Dorsolateral prefrontal cortex (tissue), 122 donors: ENCODE measurements at places on chromosomes 7 and 10. TPM values are rescaled to one million over a fixed set of nuclear protein-coding genes. Genes with fewer than 3 reads are reported as not detected.

DNA sequence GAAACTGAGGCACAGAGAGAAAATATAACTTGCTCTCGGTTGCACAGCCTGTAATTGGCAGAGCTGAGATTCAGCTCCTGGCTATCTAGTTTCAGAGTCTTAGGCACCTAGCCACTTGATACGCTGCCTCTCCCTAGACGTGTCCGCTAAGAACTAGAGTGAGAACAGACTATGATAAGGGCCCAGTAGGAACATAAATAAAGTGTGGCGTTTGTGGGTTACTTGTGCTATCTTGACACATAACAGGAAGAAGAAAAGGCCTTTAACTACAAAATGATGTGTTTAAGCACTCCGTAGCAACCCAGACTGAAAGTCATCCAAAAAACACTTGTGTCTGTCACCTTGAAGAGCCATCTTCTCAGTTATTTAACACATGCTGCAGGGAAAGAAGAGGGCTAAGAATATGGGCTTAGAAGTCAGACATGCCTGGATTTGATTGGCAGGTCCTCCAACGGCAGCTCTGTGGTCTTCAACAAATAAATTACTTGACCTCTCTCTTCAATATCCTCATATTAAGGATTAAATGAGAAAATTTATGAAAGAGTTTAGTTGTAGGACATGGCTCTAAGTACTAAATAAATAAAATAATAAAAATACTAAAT is 96.2 kb downstream of the SGMS1 start:
- DNase-seq, result no peak

GRCh38 chr7:123872908-123873307 is 27.9 kb downstream of the HYAL4 start:
- no peak for DNase-seq

GRCh38 chr10:52488606-52489485 is 174.8 kb downstream of the DKK1 start:
- no peak for DNase-seq

- no peak for DNase-seq
Measured at GRCh38 chr7:55214707-55215106, 150.4 kb upstream of the LANCL2 start.

DNA sequence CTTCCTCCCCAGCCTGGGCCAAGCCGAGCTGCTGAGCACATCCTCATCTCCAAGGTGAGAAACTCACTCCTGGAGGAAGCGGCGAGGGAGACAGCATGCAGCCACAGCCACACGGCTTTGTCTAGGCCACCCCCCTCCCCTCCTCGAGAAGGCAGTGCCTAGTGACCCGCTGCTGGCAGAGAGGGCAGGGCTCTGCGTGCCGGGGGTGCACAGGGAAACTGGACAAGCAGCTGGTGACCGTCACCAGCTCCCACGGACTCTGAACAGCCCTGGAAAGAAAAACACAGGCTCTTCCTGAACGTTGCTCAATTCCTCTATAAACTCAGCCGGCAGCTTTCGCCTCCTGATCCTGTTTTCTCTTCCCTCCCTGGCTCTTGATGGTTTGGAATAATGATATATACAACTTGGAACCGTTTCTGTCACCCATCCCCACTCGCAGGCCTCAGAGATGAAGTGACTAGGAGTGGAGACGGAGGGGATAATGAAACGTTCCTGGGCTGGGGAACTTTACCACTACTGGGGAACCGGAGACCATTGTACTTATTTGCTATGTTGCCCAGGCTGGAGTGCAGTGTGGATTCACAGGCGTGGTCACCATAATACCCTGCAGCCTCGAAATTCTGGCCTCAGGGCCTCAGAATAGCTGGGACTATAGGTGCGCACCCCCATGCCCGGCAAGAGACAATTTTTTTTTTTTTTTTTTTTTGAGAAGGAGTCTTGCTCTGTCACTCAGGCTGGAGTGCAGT is 19.3 kb downstream of the PAPOLB start:
- DNase-seq, result no peak

DNA sequence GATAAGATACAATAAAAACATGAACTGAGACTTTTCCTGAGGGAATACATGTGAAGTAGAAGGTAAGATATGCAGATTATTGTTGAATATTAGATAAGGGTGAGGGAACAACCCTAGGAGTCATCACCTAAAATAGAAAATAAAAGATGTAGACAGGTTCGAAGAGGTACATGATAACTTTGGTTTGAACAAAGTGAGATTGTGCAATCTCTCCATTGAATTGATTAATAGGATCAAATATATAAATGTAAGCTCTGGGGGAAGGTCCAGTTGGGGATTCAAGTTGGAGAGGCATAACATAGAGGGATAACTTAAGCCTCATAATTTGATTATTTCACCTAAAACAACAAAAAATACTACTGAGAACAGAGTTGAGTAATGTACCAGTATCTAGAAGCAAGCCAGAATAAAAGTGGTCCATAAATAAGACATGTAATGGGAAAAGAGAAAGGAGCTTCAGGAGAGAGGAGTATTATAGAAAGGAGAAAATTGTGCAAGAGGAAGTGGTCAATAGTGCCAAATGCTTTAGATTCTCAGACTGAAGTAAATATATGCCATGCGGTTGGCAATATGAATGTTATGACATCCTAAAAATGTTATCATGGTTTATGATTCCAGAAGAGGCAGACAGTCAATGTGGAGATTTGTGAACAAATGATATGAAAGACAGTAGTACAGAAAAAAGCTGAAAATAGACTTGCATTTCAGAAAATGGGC is 282.3 kb upstream of the CHRM2 start:
- DNase-seq, result no peak

- no peak for DNase-seq
Measured at GRCh38 chr10:29895456-29895855, 163.9 kb downstream of the JCAD start.

GRCh38 chr10:68318331-68319059 is 13.4 kb upstream of the HNRNPH3 start:
- no peak for DNase-seq

DNA sequence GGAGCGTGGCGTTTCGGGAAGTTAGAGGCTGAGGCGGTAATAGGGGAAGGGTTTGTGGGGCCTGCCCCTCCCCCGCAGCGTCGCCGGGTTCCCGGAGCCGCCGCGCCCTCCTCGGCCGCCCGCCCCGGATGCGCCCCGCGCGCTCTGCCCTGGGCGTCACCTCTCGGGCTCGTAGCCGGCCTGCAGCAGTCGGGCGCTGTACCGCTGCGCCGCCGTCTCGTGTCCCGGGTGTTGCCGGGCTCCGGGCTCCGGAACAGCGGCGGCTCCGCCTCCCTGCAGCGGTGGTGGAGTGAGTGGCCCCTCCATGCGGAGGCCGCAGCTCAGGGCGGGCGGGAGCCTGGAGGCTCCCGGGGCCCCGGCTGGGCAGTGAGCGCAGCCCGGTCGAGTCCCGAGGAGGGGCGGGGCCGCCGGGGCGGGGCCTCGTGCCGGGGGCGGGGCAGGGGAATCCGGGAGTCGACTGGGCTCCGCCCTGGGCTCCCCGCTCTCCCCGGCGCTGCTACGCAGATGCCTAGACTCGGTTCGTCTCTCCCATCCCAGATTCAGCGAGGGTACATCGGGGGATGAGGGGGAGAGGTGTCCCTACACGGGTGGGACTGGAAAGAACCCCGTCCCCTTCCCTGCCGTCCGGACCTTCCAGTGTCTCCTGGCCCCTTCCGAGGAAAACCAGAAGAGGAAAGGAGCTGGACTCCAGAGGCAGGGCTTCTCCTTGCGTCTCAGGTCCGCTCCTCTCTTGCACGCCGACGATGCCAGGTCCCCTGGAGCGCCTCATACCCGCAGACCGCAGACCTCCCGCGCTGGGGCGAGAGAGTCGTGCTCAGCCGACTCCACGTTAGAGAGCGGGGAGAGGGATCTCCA is at the start of gene IMPDH1:
IMPDH1 (minus strand) TSS at position 387 of the 855 bp plus-strand sequence; CDS start at position 306, 81 bp downstream.
- DNase-seq, result peak; percentile 77

- peak; percentile 34 for DNase-seq
Measured at GRCh38 chr7:148699024-148699781, 500 bp downstream of the CUL1 start.

DNA sequence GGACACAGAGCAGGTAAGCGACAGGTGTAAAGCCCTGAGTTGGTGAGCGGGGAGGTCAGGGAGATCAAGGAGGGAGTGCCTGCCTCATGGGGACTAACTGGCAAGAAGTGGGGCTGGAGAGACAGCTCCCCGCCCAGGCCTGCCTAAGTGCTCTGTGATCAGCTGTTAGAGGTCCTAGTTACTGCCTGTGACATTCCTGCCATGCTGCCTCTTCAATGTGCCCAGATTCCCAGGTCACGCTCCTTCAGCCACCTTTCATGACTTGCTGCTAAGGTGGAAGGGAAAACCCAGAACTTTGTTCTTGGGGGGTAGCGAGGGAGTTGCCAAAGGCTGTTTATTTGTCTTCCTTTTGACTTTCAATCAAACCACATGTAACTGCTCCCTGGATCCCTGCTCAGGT is 114.3 kb upstream of the ZNF438 start:
- no peak for DNase-seq

DNA sequence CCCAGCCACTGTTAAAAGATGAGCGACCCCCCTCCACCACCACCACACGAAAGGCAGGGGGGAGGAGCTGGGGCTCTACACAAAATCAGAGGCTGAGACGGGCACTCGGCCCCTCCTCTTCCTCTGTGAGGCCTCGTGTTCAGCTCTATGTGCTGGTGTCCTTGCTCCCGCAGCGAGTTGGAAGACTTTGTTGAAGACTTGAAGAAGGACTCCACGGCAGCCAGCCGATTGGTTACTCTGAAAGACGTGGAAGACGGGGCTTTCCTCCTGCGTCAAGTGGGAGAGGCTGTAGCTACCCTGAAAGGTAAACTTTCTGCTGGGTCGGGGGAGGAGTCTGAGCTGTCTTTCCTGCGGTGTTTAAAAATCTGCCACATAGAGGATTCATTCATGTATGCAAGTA is 203.7 kb downstream of the ARHGAP21 start:
- DNase-seq, result no peak

DNA sequence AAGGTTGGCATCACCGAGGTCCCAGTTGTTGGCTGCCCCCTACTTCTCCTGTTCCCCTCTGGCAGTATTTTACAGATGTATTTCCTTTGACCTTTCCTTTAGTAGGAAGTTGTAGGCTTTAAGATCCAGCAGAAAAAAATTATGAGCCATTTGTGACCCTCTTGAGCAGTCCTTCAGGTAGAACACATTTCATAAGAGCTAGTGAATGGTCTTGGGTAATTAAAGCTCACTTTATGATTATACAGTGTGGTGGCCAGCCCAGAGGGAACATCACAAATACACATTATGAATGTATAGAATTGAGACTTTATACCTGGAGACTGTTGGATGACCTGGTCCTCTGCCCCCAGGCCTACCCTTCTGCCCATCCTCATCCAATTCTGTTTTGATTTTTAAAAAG is 57.0 kb downstream of the KAT6B start:
- no peak for DNase-seq

GRCh38 chr10:52420656-52421055 is 106.6 kb downstream of the DKK1 start:
- no peak for DNase-seq

DNA sequence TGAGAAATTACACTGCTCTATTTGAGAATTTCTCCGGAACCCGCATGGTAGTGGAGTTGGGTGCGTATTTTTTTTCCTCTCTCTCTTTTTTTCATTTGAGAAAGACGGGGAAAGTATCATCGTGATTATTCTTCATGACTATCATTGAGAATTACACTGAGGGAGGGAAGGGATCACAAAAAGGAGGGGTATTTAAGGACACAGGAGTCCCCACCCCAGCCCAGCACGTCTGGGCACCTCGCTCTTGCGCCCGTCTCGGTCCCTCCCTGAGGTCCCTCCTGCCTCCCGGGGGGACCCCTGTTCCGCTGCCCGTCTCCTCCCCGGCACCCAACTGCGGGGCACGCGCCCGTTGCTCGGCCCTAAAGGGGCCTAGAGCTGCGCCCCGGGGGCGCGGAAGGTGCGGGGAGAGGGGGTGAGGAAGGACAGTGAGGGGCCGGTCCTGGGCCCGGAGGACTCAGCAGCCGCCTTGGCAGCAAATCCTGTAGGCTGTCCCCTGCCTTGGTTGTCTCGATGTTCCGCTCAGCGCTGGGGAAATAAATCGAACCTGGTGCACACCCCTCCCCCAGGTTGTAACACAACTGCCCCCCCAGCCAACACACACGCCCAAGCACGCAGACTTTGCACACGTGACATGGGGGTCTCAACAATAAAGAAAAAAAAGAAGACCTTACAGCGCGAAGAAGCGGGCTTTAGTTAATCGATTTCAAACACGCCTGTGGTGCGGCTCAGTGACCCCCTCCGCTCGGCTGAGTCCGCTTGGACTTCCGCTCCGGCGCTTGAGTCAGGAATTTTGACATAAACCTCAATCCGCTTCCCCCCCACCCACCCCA is 18.6 kb upstream of the GATA3 start:
- DNase-seq, result no peak

- DNase-seq, result no peak
Measured at GRCh38 chr7:19117091-19117869, at the start of gene TWIST1. Gene TWIST1, minus strand, starts transcription at chr7:19117636. Its CDS starts 315 bp downstream, at chr7:19117321.

DNA sequence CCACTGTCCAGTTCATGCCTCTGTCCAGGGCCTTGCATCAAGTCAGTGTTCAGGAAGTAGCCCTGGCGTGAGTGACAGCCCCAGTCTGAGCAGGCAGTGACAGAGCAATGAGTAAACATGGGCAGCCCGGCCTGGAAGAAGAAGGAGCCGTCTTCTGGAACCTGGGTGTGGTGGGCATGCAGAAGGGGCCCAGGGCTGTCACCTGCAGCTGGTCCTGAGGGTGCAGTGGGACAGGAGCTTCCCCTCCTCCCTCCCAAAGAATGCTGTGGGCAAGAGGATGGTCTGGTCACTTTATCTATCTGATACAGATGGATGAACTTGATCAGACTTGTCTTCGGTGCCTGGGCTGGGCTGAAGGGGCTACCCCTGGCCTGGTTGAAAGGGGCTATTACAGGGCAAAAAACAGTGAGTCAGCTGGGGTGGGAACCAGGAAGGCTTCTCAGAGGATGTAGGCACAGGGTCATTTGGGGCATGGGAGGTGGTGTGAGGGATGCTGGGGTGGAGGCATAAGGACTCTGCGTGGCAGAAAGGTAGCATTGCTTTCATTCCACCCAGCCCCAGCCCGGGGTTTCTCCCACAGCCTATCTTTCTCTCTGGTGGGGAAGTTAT is 42.7 kb upstream of the PPIF start:
- no peak for DNase-seq

DNA sequence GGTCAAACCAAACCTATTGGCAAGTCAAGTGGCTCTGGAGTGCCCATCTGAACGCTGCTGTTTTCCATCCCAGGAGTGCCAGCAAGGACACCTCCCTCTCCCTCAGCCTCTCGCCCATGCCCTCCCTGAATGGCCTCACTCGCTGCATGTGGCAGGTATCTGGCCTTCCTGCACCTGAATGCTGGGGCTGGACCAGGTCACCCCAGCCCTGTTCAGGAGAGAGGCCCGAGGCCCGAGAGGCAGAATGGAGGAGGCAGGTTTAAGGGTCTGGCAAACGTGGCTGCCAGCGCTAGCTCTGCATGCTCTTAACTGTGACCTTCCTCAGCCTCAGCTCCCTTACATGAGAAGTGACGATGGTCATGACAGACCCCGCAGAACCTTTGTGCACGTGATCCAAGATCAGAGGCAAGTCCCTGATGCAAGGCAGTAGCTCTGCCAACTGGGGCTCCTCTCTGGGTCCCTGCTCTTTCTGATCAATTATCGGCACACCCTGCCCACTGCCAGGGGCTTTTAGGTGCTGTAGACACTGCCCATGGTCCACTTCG is 295.7 kb upstream of the ZMIZ1 start:
- no peak for DNase-seq

The PDCD11 gene
- total RNA-seq, result 19.7 TPM

The MKX gene
- total RNA-seq, result 14.1 TPM

The DGKI gene
- 111 TPM for total RNA-seq

The ETV1 gene
- 28.5 TPM for total RNA-seq

The WDR86 gene
- 7.4 TPM for total RNA-seq

The RET gene
- 15.8 TPM for total RNA-seq

The PNLIPRP1 gene
- not detected for total RNA-seq
